Iris pigment epithelial cell (primary cell): ENCODE measurements at places on chromosomes 12 and 14.

DNA sequence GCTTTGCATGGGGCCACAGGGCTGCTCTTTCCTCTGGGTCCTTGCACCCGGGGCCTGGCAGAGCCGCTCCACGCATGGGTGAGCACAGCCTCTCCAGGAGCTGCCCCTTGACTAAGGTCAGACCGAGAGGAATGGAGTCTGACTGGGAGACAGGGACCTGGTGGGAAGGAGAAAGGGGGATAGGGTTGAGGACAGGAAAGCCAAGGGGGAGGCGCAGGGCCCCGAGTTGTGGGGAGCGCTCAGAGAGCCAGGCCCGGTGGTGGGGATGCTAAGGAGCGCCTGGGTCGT, 16.0 kb downstream of the PAPLN start:
- DNase-seq: no peak

DNA sequence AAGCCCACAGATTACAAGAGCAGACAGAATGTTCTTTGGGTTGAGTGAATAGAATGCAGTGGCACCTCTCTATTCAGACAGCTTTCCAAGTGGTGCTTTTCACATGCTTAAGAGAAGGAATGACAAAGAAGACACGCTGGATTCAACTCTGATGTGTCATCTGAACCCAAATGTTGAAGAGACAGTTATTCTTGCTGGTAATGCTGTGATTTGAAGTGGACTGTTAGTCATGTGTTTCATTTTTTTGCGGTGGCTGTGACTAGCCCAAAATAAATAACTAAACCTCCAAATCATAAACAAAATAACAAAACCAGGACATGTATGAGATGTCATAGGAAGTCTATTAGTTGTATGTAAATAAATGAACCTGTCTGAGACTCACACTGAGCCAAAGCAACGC, 391.8 kb upstream of the PRICKLE1 start:
- peak; percentile 65 for DNase-seq

- DNase-seq: peak; percentile 52
These were observed 19.9 kb downstream of the TMEM233 start for GRCh38 chr12:119613319-119613936.

DNA sequence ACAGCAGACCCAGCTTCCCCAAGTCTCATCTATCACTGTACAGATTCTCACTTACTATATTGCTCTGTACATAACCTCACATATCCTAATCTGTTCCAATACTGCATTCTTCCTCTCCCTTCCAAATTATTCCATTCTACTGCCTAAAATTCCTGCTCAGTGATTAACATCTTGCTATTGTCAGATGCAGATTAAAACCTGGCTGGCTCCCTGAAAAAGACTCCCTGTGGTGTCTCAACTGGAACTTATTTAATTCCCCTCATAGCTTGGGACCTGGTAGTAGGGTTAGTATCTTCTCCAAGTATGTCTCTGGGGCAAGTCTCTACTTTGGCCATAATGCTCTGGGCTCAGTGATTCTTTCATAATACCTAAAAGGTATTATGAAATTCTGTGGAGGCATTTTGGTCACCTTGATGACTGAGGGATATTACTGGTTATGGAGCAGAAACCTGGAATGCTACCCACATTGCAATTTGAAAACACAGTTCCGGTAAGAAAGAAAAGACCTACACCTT, 55.8 kb downstream of the PAWR start:
- DNase-seq: peak; percentile 18

DNA sequence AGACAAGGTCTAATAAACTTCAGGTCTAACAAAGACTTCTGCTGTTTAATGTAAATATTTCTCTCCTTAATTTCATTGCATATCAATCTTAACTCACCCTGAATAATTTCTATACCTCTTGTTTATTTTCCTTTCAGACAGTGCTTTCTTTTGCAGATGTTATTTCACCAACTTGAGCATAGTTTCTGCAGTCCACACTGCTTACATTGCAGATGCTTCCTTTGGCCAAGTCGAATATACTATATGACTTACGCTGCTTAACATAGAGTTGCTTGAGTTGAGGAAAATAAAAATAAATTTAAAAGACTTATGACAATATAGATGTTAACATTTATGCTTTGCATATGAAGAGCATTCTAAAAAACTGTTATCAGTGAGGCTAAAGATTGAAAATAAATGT, 217.7 kb downstream of the PTPRO start:
- peak; percentile 47 for DNase-seq

- DNase-seq: no peak
These were observed 97.4 kb downstream of the TSPAN8 start for GRCh38 chr12:71060426-71060825.

- peak; percentile 30 for DNase-seq
These were observed 150.3 kb downstream of the FOXN3 start for GRCh38 chr14:89266754-89267153.

DNA sequence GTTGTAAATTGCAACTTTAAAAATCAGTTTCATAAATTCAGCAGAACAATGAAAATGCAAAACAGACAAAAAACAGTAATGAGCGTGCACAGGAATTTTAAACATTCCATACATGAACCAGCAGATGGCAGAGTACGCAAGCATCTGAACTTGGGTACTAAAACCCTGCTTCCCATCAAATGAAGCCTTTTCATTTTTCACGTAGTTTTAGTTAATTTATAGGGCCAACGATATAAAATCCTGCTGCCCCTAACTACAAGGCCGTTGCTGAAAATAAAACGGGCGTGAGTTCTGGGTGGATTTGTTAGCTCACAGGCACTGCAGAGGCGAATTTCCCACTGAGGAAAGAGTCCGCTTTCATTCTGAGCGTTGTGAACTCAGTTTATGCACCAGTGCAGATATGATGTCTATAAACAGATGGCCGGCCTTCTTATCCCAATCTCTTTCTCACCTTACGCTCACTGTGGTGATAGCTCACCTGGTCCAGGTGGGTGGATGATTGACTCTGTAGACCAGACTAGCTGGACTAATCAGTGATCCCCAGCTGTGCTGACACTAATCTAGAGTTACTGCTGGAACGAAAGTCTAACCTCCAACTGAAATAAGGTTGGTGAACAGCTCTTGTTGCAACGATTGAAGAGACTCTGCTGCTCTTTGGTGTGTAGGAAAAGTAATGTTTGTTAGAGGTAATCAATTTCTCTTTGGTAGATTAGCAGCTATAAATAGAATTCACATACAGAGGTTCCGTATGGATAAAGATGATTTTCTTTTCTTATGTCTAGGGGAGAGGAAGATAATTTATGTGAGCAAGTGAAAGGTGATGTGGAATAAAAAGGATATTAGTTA, 89.2 kb downstream of the PDZRN4 start:
- peak; percentile 53 for DNase-seq

DNA sequence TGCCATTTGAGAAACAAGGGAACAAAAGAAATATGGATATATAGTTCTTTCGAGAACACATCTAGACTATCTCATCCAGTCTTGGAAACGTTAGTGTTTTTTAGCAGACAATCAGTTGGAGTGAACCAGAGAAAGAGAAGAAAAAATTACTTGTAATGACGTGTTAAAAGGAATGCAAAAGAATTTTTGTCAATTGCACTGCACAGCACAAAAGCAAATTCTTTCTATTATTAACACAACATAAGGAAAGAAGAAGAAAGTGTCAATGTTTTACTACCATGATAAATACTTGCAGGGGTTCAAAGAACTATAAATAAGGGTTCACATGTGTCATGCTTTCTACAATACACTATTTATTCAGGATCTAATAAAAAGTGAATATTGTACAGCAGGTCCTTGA, 27.5 kb upstream of the GSG1 start:
- no peak for DNase-seq

DNA sequence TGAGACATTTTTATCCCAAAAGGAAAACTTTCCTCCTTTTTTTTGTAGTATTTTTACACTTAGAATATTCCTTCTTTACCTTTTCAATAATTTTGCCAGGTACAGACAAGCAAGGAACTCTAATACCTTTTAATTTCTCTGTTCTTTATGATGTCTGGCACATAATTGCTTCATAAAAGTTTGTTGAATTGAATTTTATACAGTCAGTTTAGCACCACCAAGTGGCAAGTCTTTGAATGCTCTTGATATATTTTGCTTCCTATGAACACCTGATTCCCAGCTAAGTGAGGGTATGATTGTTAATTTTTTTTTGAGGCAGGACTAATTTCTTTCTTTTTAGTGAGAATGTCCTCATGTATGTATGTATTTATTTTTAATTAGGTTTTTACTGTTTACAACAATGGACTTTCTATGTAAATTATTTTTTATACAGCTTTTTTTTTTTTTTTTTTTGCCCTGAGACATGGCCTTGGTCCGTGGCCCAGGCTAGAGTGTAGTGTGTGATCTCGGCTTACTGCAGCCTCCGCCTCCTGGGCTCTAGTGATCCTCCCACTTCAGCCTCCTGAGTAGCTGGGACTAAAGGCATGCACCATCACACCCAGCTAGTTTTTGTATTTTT, 6.9 kb downstream of the TBC1D15 start:
- DNase-seq: peak; percentile 50

DNA sequence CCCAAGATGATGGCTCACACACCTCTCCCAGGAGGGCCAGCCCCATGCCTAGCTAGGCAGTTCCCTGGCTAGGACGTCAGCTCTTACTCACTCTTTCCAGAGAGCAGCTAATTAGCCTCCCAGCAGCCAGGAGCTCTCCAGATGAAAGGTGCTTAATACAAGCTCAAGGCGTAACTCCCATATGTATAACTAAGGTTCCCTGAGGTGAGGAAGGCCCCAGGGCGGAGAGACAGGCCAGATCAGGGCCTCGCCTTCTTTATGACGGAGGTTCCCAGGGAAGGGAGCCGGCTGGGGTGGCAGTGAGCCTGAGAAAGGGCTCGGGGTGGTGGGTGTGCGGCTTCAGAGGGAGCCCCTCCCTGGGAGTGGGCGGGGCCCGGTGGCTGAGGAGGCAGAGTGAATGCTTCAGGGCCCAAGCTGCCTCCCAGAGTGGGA, 26.4 kb upstream of the ZFP36L1 start:
- peak; percentile 81 for DNase-seq

GRCh38 chr14:60506985-60507829, 1.7 kb upstream of the SIX6 start:
- no peak for DNase-seq

GRCh38 chr14:70943838-70944237, 36.6 kb downstream of the PCNX1 start:
- no peak for DNase-seq

GRCh38 chr12:77377622-77378021, 312.3 kb upstream of the E2F7 start:
- no peak for DNase-seq

DNA sequence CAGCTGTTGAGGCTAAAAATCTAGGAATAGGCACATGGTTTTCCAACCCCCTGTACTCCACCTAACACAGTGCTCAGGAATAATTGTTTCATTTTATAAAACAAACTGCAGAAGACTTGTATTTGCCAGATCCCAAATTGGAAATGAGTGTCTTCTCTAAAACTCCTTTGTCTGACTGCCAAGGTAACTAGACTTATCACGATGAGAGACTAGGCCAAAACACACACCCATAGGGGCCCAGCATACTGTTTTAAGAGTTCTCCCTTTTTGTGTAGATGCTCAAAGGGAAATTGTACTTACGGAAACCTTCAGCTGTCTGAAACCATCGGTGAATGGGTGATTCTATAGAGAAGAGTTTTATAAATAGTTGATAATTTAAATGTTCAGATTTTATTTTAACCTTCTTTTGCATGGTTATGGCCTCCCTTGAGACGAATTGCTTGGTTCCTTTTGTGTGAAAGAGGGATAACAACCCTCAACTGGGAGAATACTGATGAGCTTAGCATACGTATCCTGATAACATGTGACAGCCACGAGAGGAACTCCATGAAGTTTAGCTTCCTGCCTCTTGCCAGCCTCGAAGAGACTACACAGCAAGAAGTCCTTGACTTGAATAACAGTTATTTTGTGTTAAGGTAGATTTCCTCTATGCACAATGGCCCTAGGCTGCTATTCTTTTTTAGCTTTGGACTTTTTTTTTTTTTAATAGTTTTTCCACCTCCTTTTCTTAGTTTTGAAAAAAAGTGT, 103.3 kb downstream of the PELI2 start:
- no peak for DNase-seq

DNA sequence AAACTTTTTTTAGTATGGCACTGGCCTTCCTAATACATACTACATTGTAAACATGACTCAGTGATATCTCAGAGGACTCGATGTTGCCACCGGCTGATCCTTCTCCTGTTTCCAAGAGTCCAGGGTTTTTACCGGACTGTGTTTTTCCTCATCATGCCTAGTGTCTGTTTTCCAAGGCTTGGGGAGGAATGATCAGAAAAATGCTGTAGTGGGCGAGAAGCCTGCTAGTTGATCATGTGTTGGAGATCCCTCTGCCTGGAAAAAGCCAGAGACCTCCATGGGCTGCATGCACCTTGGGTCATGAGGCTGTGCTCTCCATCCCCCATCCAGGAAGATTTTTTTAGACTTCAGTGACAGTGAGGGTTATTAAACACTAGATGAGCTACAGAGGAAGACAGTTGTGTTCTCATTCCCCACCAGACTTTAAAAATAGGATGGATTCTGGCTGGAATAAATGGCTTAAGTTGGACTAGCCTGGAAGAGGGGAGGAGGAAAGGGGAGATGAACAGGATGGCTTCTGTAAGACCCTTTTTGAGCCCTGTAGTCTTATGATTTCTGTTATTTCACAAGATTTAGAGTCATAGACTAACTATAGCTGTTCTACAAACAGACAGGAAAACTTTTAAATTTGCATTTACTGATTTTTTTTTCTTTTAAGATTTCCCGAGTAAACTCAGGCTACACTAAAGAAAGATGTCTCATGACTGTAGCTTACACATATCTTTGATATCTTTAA, 145.7 kb downstream of the SAMD4A start:
- peak; percentile 29 for DNase-seq

DNA sequence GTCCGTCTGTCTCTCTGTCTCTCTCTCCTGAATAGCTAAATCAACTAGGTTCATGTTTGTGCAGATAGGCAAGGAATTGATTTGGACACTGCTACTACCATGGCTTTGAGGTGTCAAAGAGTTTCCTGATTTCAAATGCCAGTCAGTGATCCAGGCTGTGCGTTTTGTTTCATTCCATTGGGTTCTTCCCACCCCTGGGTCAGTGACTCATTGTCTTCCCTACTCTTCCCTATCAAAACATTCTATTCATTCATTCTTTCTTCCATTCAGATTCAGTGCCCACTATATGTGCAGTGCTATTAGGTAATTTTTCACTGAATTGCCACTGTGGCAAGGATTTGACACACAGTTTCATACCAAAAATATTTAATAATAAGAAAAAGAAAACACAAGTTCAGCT, 50.4 kb downstream of the RPH3A start:
- peak; percentile 33 for DNase-seq

DNA sequence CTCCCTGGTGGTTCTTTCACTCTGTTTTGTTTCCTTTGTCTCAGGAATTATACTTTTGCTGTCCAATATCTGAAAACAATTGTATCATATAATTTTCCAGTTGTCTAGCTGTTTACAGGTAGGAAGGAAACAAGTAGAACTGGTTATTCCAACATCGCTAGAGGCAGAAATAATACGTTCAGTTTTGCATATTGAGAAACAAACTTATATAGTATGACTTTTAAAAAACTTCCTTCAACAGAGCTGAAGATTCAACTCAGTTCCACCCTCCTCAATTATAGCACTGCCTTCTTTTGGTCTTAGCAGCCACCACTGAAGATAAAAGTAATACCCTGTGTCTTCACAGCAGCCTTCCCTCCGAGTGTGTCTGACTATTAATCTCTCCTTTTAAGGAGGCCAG, 214.3 kb downstream of the EFCAB11 start:
- no peak for DNase-seq
